Hematopoietic multipotent progenitor cell treated with erythropoietin and hydrocortisone succinate and interleukin-3 and kit ligand, for 8 days (in vitro differentiated cells): ENCODE measurements at places on chromosomes 16 and 17.

- no peak for DNase-seq
Observed at GRCh38 chr17:68578236-68578635, 22.9 kb downstream of the FAM20A start.

DNA sequence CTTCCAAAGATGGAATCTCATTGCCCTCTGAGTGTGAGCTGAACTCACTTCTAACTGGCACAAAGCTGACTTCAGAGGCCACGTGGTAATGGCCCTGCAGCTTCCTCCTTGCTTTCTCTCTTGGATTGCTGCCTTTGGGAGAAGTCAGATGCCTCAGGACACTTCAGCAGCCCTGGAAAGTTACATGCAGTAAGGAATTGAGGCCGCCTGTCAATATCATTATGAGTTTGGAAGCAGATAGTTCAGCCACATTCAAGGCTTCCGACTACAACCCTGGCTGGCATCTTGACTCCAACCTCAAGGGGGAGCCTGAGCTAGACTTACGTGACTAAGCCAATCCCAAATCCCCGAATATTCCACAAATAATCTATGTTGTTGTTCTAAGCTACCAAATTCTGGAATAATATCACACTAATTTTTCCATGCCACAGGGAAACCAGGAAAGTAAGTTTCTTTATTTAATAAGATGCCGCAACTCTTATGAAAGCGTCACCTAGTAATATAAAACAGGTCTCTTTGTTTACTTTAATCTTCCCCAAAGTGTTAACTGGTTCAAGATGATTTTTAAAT lies 13.6 kb downstream of the CEP20 start:
- DNase-seq = peak; percentile 72

DNA sequence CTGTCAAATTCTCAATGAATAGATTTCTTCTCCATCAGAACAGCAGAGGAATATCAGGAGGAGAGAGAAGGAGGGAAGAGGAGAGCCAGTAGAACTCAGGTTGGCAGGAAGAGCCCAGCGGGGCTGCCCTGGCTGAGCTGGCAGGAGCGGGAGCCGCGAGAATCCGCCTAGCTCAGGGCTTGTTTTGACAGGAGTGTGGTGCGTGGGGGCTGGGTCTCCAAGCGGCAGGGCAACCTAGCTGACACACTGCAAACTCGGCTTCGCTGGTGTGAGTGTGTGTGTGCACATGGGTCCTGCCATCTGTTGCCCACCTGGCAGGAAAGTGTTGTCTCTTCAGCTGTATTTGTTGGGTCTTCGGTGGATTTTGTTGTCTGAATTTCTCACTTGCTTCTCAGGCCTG lies 27.9 kb upstream of the BCAR1 start:
- no peak for DNase-seq

GRCh38 chr16:72332926-72333325 lies 161.0 kb upstream of the PMFBP1 start:
- DNase-seq = no peak

DNA sequence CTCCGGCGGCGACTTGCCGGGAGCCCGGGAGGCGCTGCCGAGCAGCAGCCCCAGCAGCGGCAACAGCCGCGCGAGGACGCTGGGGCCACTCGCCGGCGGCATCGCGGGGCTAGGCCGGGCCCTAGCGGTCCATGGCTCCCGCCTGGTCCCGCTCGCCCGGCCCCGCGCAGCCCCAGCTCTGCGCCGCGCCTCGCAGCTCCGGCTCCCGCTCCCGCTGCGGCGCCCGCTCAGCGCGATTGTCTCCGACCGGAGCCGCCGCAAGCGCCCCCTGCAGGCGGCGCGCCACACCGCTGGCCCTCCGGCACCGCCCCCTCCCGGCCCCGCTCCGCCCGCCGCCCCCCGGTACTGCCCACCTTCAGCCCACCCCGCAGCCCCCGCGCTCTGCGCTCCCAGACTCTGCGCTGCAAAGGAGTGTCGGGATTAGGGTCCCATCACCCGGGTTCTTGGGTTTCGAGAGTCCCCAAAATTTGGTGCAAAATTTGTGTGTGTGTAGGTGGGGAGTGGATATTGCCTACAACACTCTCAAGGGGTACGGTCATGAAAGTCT lies at the start of gene FAM171A2:
Gene FAM171A2, minus strand, starts transcription at position 241 of the 547 bp plus-strand sequence. Its CDS starts 139 bp downstream, at position 102.
- peak; percentile 52 for DNase-seq

DNA sequence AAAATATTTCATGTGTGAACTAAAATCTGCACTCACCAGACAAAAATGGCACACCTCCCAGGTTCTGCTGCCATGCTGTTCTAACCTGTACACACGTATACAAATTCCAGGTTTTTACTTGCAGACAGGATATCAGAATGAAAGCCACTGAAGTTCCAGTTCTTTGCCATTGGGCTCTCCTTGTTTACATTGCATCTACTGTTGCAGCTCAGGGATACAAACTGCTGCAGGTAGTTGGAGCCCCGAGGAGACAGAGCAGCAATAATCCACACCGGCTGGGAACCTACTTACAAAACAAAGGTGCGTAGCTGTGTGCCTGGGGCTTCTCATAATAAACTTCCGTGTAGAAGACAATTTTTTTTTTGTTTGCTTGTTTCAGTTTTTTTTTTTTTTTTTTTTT lies 59.6 kb downstream of the HAPSTR1 start:
- DNase-seq = no peak
